Stimulated activated CD8-positive, alpha-beta memory T cell treated with anti-CD3 and anti-CD28 coated beads, Interleukin-7, amount 100 ng/mL, for 24 hours (primary cell): ENCODE measurements at places on chromosomes 16 and 17.

GRCh38 chr16:80527297-80527696 is 13.5 kb upstream of the DYNLRB2 start:
- DNase-seq: no peak

GRCh38 chr17:51486091-51486490 is 225.7 kb downstream of the UTP18 start:
- no peak for DNase-seq

DNA sequence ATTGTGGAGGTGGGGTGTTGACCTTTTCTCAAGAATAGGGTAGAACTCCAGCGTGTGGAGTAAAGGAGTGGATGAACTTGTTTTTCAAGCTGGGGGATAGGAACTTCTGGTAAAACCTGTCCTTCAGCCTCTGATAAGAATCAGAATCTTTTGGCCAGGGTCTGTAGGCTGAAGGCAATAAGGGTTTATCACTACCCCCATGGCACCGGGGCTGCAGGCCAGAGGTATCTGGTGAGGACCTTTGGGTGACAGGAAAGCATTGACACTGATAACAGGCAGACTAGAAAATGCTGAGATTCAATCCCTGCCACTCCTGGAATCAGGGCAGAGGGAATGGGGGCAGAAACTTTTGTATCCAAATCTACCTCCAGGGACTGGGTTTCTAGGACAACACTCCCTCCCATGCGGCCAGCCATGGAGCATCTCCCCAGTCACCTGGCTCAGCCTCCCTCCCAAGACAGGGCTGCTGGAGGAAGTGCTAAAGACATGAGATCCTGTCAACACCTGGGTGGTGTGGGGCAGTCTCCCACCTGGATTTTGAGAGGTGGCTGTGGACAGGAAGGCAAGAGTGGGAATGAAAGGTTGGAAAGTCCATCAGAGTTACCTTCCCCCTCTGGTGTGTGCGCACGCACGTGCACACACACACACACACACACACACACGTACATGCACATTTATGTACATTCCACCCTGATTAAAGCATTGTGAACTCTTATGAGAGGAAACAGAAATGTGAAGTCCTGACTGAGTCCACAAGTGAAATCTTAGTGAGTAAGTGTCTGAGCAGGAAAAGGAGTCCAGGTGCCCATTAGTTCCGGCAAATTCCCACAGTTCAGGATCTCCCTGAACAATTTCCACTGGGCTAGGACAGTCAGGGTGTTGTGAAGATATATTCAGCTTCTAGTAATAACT is 53.1 kb upstream of the MARCHF10 start:
- no peak for DNase-seq

GRCh38 chr16:63568164-63568563 is 1531.9 kb upstream of the CDH8 start:
- DNase-seq: no peak

GRCh38 chr17:49370971-49371834 is 9.2 kb upstream of the ZNF652 start:
- no peak for DNase-seq

- DNase-seq: peak; percentile 49
Measured at GRCh38 chr17:35022536-35023063, 40.9 kb downstream of the RFFL start.

DNA sequence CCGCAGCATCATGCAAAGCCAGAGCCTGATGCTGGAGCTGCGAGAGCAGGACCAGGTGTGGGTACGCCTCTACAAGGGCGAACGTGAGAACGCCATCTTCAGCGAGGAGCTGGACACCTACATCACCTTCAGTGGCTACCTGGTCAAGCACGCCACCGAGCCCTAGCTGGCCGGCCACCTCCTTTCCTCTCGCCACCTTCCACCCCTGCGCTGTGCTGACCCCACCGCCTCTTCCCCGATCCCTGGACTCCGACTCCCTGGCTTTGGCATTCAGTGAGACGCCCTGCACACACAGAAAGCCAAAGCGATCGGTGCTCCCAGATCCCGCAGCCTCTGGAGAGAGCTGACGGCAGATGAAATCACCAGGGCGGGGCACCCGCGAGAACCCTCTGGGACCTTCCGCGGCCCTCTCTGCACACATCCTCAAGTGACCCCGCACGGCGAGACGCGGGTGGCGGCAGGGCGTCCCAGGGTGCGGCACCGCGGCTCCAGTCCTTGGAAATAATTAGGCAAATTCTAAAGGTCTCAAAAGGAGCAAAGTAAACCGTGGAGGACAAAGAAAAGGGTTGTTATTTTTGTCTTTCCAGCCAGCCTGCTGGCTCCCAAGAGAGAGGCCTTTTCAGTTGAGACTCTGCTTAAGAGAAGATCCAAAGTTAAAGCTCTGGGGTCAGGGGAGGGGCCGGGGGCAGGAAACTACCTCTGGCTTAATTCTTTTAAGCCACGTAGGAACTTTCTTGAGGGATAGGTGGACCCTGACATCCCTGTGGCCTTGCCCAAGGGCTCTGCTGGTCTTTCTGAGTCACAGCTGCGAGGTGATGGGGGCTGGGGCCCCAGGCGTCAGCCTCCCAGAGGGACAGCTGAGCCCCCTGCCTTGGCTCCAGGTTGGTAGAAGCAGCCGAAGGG is 24.2 kb downstream of the C1QTNF1 start:
- no peak for DNase-seq

- no peak for DNase-seq
Measured at GRCh38 chr16:28823291-28823872, 583 bp downstream of the ATXN2L start.

DNA sequence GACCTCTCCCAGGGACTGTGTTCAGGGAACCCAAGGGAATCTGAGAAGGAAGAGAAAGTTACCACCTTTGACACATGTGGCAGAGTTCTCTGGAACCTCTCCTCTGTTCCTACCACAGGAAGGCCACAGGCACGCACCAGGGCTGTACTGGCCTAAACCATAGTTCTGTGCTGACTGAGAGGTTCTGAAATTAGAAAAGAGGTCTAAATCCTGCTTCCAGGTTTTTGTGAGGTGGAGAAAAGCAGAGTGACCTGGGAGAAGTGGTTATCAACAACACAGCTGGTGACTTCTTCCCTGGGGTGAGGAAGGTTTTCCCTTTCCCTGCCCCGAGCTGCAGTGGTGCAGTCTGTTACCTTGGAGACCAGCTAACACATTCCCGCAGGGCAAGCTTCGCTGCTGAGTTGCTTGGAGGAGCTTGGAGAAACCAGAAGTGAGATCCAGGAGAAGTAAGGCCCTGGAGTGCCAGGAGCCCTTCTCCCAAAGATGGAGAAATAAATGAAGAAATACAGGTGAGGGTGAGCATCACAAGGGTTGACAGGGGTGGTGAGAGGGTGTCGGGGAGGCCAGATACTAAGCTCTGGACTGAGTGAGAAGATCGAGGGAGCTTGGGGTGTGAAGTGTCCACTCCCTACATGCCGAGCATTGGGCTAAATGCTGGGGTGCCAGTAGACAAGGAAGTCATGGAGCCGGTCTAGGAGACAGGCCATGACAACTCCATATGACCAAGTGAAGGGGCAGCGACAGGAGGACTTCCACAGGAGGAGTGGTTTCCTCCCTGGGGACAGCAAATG is at the start of gene VWA3A:
Gene VWA3A, plus strand, starts transcription at position 399 of the 791 bp plus-strand sequence. Its CDS starts 97 bp downstream, at position 496.
- DNase-seq: no peak

DNA sequence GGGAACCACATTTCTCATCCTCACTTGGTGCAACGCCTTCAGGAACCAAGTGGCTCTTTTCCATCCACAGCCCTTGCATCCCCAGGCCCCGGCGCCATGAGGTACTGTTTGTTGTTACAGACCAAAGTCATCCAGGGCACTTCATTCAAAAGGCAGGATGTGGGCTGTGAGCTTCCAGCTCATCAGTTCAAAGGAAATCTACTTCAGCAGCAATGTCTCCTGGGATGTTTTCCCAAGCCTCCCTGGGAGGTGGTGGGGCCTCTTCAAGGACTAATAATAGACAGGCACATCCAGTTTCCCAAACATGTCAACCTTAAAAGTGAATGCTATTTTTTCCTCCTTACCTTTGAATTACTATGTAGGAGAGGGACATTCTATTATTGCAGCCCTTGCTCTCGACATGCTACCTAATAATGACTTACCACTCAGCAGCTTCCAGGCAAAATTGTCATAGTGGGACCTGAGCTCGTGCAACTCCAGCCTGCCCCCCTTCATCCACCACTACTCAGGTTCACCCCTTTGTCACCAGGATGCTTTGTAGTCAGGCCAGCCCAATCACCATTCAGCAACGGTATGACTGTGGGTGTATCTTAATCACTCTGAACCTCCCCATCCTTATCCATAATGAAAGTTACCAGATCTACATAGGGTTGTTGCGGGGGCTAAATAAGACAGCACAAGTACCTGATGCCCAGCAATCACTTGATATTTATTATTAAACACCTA is 1.7 kb upstream of the PRKCB start:
- no peak for DNase-seq

GRCh38 chr17:53336281-53336680 is 486.4 kb upstream of the KIF2B start:
- DNase-seq: no peak

- DNase-seq: no peak
Measured at GRCh38 chr17:48459070-48459844, 29.2 kb upstream of the SKAP1 start.

GRCh38 chr17:3543453-3543852 is 14.2 kb downstream of the TRPV3 start:
- no peak for DNase-seq

DNA sequence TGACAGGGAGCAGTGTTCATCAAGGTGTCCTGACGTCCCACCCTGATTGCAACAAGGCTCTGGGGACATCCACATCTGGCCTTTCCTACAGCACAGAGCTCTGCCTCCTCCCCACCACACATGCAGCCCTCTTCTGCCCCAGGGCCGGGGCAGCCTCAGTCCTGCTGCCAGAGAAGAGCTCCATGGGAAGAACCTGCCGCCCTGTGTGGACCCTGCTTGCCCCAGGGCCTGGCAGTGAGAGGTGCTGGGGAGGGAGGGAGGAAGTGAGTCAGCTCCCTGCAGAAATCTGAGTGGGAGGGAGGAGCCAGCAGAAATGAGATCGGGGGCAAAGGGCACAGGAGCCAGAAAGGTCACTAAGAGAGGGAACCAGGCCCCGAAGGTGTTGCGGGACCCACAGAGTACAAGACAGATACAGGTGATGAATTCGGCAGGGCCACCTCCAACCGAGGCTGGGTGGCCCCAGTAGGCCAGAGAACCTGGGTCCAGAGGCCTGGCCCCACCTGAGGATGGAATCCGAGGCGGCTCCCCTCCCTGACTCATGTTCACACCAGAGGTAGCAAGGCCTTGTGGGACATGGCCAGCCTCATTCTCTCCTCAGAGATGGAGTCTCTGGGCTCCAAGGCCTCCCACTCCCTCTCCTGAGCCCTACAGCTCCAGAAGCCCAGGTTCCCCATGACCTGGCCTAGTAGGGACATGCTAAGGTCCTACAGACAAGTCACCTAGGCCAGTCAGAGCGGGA is 24.8 kb downstream of the MYO18A start:
- DNase-seq: no peak

GRCh38 chr17:60964160-60964559 is 286.5 kb downstream of the BCAS3 start:
- DNase-seq: no peak

DNA sequence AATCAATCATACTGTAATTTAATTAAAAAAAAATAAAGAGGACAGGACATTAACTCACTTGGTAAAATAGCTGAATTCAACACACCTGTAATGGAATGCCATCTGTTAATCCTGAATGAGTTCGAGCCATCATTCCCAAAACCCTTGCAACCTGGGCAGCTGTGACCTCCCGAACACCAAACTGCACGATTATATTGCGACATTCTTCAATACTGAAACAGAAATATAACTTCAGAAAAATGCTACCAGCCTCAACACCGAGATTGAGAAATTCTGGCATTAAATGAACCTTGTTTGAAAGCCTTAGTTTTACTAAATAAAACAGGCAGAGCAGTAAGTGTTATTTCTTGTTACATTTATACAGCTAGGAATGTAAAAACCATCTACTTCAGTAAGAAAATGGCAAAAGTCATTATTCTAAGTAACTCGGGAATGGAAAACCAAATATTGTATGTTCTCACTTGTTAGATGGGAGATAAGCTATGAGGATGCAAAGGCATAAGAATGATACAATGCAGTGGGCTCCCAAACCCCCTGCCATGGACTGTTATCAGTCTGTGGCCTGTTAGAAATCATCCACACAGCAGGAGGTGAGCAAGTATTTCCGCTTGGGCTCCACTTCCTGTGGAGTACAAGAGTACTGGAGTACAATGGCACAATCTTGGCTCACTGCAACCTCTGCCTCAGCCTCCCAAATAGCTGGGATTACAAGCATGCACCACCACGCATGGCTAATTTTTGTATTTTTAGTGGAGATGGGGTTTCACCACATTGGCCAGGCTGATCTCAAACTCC is 46.5 kb downstream of the CNOT1 start:
- no peak for DNase-seq

DNA sequence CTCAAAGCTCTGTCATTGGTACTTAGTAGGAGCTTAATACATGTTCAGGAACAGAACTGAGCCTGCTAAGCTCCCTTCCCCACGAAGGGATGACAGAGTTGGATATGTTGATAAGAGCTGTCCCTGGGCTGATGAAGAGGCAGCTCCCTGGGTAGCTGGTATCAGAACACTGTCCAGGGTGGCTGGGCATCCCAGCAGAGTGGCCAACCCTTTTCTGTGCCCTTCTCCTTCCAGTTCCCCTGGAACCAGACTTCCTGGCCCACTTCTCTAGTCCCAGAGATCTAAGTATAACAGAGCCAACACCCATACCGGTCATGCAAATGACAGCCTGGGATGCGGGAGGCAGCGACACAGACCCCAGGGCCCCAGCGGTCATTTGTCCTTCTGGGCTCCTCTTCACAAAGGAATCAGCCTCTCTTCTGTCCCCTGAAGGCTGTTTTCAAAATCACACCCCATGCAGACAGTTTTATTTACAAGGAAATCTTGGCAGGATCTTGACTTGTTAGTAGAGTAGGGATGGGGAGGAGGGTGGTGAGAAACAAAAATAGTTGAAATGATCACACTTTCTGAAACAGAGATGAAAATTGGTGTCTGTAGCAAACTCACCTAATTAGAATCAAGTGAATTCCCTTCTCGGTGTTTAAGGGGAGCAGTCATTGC is 1.4 kb upstream of the RHBDL3 start:
- no peak for DNase-seq

DNA sequence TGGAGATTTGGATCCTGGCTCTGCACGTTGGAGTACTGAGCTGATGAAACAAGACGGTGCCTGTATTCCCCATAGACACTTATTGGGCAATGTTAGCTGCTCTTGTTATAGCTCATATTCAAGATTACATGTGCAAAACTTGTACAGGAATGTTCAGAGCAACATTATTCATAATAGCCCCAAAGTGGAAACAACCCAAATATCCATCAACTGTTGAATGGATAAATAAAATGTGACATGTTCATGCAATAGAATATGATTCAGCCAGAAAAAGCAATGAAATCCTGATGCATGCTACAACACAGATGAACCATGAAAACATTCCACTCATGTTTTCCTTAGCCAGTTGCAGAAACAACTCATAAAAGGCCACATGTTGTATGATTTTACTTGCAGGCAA is 5.7 kb upstream of the SDR42E1 start:
- DNase-seq: no peak

- DNase-seq: no peak
Measured at GRCh38 chr17:59621771-59622170, 2.1 kb downstream of the CLTC start.
